ENCODE measurements at places on chromosomes 16 and 17. TPM values are rescaled to one million over a fixed set of nuclear protein-coding genes. Genes with fewer than 3 reads are reported as not detected.
A peak's percentile ranks its signal among the peaks of the same experiment; 100 is the strongest.

DNA sequence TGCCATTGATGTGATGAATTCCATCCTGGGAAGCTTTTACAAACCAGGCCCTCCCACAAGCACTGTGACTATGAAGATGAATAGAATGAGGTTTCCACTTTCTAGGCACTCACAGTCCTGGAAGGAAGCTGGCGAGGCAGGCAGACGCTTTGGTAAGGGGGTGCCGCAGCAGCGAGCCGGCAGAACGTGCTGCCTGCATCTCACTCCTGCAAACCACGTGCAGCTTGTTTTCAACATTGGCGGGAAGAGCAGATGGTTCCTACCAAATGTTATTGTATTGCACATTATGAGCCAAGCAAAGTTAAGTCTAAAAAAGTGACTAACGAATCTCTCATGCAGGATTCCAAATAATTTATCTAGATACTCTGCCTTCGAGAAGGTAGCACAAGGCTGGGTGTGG, 3.7 kb upstream of the DNAI2 start:
- DNase-seq = no peak

DNA sequence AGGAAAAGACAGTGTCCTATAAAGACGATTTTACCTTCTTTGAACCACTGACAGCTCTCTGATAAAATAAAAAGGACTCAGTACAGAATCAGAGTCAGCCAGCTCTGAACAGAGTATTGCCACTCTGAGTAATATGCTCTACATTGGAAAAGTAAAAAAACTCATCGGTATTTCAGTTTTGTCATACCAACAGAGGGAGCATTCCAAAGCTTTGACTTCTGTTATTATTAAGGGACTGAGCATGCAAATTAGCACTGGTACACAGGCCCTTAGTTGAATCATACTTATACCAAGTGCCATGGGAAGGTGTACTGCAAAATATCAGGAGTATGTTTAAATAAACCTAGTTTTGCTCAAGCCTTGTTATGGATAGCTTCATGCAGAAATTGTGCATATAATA, 509.0 kb upstream of the KIF2B start:
- peak; percentile 32 for DNase-seq

GRCh38 chr17:61130330-61130729, 269.3 kb upstream of the TBX2 start:
- no peak for DNase-seq

DNA sequence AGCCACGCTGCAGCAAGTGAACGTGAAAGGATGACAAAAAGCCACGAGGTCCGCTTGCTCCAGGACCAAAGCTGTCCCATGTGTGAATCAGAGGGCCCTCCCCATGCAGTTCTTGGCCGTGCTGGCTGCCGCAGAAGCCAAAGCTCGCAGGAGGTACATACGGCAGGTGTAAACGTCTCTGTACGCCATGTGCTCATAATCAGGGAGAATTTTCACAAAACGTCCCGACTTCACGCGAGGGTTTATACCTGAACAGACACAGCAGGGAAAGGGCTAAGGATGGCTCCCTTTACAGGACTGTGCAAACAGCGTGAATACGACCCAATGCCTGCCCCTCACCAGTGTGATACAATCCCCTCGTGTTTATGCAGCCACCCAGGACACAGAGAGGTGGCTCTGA, 25.3 kb downstream of the FBXO31 start:
- no peak for DNase-seq

- no peak for DNase-seq
Measured at GRCh38 chr17:75240394-75241142, 20.8 kb downstream of the GGA3 start.

- no peak for DNase-seq
Measured at GRCh38 chr16:30030011-30030685, 923 bp downstream of the TLCD3B start.

- no peak for DNase-seq
Measured at GRCh38 chr17:15947976-15948752, 3.2 kb downstream of the ADORA2B start.

DNA sequence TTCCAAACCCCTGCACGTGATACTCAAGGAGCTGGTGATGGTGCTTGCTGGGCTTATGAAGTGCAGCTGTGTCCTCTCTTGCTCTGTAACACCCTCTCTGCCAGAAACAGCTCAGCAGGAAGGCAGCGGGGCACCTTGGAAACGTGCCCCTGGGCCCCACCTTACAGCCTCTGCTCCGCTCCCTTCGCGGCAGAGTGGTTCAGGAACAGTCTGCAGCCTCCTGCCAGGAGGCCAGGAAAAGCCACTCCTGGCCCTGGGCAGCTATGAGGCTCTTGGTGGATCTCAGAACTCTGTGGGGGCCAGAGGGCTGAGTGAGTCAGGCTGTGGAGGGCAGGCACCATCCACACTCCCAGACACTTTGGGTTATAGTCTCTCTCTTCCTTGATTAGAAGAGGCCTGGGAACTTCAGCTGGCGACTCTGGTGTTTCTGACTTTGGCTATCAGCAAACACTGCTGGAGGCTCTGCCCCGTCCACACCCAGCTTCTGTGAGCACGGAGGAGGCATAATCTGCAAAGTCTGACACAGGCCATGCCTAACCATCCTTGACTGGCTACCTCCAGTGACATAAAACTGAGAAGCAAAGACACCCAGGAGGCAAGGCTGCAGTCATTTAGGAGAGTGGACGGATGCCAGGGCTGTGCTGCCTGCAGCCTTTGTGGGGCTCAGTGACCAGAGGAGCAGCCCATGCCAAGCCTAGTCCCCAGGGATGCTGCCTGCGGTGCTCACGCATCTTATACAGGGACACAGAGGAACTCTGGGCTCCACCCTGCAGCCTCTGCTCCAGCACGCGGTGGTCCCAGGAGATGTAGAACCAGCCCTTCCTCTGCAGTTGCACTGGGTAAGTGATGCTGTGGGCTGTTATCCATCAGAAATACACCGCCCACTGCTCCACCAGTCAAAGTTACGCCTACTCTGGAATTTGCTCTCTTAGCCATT, 65.3 kb downstream of the METRNL start:
- DNase-seq = no peak

- no peak for DNase-seq
Measured at GRCh38 chr17:15264542-15264941, 584 bp downstream of the PMP22 start.

DNA sequence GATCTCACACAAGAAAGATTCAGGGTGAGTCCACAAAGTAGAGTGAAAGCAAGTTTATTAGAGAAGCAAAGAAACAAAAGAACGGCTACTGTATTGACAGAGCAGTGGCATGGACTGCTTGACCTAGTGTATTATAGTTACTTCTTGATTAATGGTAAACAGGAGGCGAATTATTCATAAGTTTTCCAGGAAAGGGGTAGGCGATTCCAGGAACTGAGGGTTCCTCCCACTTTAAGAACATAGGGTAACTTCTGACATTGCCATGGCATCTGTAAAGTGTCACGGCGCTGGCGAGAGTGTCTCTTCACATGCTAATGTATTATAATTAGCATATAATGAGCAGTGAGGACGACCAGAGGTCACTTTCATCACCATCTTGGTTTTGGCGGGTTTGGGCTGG, 93.2 kb downstream of the CACNG3 start:
- DNase-seq = no peak

DNA sequence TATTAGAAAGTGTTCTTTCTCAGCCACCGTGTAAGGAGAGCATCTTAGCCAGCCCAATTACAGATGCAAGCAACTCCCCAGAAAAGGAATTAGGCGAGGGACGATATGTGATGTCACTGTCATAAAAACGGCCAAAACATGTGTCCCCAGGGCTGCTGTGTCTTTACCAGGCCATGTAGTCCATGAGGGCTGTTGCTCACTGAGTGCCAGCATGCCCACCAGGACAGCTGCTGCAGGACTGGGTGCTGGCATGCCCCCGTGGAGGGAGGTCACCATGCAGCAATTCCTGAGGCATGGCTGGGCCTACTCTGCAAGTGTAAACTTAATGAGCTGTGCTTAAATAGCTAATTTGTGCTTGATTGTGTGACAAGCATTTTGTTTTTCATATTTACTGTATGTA, 156.9 kb downstream of the LGALS9B start:
- DNase-seq = no peak

- DNase-seq = no peak
Measured at GRCh38 chr16:9534759-9535158, 443.3 kb downstream of the HAPSTR1 start.

ATP1B2 gene
- 0.30 TPM for total RNA-seq

ANKFY1 gene
- 24.3 TPM for total RNA-seq

PRAC1 gene
- total RNA-seq = not detected

MMP15 gene
- 68.6 TPM for total RNA-seq

GPRC5B gene
- 34.0 TPM for total RNA-seq

KRTAP3-1 gene
- not detected for total RNA-seq

HOXB7 gene
- 23.2 TPM for total RNA-seq

DRC3 gene
- total RNA-seq = 2.6 TPM

TPSAB1 gene
- total RNA-seq = not detected

AOC3 gene
- 0.17 TPM for total RNA-seq

All from renal cortical epithelial cell (primary cell).